Thymus (tissue), 14 donors: ENCODE measurements at places on chromosomes 16 and 17.
A peak's percentile ranks its signal among the peaks of the same experiment; 100 is the strongest.

- DNase-seq = no peak
Measured at GRCh38 chr16:15461376-15461775, 27.0 kb downstream of the BMERB1 start.

DNA sequence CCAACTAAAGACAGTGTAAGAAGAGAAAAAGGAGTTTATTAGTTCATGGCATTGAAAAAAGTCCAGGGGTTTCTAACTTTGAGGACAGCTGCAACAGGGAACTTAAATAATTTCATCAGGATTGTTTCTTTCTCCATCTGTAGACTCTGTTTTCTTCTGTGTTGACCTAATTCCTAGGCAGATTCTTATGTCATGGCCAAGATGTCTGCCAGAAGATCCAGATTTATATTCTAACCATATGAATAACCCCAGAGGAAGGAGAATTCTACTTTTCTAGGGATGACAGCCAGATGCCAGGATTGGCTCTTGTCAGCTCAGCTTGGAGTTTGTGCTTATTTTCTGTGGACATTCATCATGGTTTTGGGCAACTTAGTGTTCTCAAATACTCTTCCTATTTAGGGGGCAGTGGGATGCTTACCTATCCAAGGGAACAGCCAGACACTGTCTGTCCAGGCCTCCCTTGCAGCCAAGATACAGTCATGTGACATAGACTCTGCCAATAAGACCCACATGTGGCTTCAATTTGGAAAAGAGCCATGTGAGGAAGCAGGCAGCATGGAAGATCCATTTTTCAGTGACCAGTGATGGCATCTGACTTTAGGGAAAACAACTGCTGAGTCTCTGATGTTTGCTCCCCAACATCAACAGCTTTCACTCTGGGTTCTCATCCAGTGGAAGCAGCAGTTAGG, 18.2 kb downstream of the PCTP start:
- DNase-seq = no peak

DNA sequence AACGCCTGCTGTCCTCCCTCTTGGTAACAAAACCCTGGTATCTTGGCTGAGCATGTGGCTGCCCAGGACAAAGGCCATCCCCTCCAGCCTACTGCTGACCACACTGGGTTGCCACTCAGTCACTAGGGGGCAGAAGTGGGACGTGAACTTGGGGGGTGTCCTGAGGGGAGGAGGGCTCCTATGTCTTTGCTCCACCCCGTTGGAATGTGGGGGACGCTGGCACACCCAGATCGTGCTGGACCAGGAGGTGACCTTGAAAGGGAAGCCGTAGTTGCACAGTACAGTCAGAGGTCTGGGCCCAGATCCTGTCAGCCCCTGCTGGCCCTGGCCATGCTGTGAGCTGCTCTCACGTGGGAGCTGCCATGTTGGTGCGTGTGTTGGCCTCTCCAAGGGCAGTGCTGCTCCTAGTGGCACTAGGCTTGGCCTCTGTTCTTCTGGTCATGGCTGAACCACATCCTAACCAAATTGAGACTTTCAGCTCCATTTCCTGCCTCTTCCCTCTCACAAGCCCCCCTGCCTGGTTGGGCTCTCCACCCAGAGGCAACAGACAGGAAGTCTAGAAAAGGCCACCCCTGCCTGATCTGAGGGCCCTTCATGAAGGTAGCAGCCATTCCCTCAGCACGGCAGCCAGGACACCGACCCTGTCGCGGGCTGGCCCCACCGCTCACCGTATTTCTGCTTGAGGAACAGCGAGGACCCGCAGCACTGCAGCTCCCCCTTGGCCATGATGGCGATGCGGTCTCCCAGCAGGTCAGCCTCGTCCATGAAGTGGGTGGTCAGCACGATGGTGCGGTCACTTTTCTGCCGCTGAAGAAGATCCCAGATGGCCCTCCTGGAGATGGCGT, 29.0 kb upstream of the RNPS1 start:
- no peak for DNase-seq

GRCh38 chr17:62024866-62025265, 40.2 kb downstream of the MED13 start:
- DNase-seq = no peak

GRCh38 chr17:42660692-42661345, 1.7 kb downstream of the TUBG2 start:
- no peak for DNase-seq

- no peak for DNase-seq
Measured at GRCh38 chr17:16906680-16907079, 65.2 kb downstream of the TNFRSF13B start.

DNA sequence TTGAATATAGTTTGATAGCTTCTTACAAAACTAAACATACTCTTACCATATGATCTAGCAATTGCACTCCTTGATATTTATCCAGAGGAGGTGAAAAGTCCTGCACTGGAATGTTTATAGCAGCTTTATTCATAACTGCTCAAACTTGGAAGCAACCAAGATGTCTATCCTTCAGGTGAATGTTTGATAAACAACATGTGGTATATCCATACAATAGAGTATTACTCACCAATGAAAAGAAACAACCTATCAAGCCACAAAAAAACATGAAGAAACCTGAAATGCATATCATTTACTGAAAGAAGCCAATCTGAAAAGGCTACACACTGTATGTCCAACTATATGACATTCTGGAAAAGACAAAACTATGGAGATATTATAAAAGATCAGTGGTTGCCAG, 16.1 kb downstream of the STAT3 start:
- no peak for DNase-seq

GRCh38 chr16:4830408-4830807, 16.7 kb downstream of the GLYR1 start:
- DNase-seq = no peak

GRCh38 chr17:13001991-13002615, 15.7 kb downstream of the ELAC2 start:
- DNase-seq = no peak

- DNase-seq = no peak
Measured at GRCh38 chr16:78281115-78281514, 181.7 kb downstream of the WWOX start.

DNA sequence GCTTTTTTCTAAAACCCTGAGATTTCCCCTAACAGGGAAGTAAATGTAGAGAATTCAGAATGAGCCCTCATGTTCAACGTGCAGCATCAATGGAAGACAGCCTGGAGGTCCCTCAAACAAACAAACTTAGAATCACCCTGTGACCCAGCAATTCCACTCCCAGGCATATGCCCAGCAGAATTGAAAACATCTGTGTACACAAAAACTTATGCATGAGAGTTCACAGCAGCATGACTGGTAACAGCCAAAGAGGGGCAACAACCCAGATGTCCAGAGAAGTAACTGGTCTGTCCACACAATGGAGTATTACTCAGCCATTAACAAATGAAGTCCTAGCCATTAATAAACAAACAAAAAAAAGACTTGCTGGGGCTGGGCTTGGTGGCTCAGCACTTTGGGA, 252.7 kb downstream of the PARN start:
- no peak for DNase-seq

GRCh38 chr16:19645557-19645981, 72.5 kb downstream of the KNOP1 start:
- no peak for DNase-seq

DNA sequence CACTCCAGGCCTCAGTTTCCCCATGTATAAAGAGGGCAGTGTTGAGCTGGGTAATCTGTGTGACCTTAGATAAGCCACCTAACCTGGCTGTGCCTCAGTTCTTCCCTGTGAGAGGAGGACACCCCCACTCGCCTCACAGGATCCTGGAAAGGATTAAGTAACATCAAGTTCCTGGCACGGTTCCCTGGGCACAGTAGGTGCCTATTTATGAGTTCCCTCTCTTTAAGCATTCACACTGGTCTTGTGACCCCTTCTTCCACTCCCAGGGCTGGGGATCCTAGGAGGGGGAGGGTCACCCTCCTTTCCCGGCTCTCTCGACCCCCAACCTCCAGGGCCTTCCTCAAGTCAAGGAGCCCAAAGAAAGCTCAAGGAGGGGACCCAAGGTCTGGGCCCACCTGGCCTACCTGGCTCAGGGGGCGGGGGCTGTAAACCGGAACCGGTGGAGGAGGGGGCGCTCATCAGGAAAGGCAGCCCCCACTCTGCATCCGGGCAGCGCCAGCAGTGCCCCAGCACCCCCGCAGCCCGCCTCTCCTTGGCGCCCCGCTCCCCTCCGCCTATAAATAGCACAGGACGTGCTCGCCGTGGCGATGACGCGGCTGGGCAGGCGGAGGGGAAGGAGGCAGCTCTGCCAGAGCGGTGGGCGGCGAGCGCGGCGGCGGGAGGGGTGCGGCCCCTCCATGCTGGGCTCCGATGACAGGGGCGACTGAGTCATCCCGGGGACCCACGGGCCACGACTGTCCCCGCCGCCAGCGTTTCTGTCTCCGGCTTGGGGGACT, 9.4 kb downstream of the RPL19 start:
- DNase-seq = peak; percentile 77

GRCh38 chr17:4533523-4534504, 21.4 kb downstream of the MYBBP1A start:
- no peak for DNase-seq

- DNase-seq = peak; percentile 83
Measured at GRCh38 chr16:48353565-48354163, 31.5 kb downstream of the SIAH1 start.

DNA sequence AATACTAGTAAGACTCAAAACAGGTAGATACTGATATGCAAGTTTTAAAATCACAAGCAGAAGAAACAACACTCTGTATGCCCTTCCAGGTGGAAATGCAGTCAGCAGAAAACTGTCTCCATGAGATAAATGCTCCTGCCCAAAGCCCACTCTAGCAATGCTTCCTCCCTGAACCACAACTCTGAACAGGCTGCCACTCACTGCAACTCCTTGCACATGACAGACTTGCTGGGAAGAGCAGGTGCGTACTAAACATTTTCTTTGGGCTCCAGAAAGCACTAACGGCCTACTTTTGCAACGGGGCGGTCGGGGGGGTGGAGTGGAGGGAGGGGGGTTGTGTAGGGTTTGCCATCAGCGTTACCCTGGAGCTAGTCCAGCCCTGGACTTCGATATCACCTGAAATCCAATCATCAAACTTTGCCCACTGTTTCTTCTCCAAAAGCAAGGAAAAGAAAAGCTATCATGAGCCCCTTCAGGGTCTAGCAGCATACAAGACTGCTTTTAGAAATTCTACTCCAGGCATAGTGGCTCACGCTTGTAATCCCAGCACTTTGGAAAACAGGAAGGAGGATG, 46.1 kb downstream of the ANKRD11 start:
- no peak for DNase-seq

- DNase-seq = no peak
Measured at GRCh38 chr17:39929646-39930407, 2.3 kb downstream of the LRRC3C start.

GRCh38 chr17:32588135-32588534, 101.3 kb downstream of the CDK5R1 start:
- no peak for DNase-seq

GRCh38 chr16:13898233-13898632, 21.7 kb upstream of the ERCC4 start:
- no peak for DNase-seq

GRCh38 chr17:855569-855968, 73.4 kb downstream of the MRM3 start:
- DNase-seq = no peak

GRCh38 chr17:76331083-76331482, 22.6 kb downstream of the PRPSAP1 start:
- DNase-seq = no peak

DNA sequence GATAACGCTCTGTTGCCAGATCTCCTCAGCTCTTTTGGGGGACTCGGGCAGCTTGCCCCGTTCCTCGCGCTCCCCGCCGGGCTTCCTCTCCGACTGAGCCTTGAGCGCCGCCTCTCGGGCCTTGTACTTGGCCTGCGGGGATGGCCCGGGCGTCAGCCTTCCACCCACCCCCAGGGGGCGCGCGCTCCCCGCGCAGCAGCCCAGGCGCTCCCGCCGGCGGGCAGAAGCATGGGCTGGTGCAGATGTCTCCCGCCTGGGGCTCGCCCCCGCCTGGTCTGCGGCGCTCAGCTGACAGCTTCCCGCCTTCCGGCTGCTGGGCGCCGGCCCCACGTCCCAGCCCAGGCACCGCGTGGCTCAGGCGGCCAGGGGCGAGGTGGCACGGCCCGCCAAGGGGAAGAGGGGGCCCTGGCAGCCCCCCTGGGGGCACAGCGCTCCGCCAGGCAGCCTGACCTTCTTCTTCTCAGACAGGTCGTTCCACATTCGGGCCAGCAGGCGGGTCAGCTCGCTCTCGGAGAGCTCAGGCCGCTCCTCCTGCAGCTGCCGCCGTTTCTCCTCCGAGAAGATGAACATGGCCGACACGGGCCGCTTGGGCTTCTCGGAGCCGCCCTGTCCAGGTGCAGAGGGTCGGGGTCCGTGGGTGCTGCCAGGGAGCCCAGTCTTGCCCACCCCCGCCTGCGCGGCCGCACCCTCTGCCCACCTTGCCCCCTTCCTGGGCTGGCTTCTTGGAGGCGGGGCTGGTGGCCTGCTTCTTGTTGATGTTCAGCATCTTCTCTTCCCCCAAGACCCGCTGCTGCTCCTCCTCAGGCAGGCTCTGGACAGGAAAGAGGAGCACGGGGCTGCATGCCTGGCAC, 8.9 kb downstream of the UBTF start:
- DNase-seq = peak; percentile 77

- no peak for DNase-seq
Measured at GRCh38 chr16:89275837-89276720, 58.6 kb downstream of the ZNF778 start.

DNA sequence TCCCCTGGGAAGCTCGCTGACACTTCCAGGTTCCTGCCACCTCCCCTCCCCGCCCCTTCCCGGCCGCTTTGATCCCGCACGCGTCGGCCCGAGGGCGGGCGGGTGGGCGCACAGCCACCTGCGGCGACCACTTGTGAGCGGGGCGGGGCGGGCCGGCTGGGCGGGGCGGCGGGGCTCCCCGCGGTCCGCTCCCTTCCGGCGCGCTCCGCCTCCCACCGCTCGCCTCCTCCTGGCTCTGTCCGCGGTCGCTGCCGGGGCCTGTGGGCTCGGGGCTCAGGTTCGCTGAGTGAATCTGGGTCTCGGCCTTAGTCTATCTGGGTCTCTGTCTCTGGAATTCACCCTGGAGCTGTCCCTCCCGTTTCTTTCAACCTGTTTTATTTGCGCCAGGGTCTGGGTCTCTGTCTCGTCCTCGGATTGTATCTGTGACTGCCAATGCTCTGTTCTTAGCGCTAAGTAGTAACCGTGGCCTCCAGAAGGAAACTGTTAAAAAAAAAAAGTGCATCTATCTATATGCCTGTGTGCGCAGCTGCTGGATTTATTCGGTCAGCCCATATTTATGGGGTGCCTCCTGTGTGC, 2.7 kb upstream of the HES7 start:
- no peak for DNase-seq

GRCh38 chr17:79907217-79907715, 68.0 kb upstream of the CBX4 start:
- no peak for DNase-seq

GRCh38 chr17:30334421-30334820, 564 bp upstream of the TMIGD1 start:
- no peak for DNase-seq
